T-helper 1 cell (primary cell): ENCODE measurements at places on chromosomes 16 and 17.

DNA sequence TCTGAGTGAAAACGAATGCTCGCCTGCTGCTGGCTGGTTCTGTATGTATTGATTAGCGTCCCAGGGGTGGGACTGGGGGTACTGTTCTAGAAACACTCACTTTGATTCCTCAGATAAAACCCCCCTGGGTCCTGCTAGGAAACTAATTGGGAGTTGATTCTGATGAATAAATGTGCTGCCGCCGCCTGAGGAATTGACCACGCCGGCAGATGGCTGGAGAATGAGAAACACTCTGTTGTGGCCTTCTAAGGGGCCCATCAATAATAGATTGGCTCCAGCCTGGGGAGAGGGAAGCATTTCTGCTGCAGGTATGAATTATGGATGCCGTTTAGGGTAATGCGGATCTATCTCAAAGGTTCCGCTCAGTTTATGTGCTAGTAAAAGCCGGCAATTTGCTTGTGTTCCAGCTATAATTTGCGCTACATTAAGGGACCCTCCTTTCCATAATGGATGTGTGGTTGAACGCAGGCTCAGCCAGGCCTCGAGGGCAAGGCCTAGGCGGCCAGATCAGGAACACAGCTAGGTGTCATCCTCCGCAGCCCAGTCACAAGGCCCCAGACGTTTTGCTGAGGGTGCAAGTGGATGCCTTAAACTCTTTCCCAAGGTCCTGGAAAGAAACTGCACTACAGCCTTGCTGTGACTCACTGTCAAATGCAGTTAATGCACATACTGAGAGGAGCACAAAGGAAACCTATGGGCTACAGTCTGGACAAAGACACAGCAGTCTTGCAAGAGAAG is 132.2 kb upstream of the HS3ST2 start:
- DNase-seq: no peak

DNA sequence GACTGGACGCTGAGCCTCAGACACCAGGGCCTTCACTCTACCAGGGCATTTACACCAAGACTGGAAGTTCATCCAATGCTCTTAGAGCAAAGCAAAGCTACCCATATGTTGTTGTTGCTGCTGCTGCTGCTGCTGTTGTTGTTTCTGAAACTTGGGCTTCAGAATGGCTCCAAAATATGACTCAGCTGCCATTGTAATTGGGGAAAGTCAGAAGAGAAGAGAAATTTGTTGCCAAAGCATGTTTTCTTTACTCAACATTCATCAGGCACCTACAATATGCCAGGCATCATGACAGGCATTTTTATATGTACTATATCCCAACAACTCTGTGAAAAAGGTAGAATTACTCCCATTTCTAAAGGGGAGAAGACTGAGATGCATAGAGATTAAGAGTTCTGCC is 11.9 kb downstream of the KRT32 start:
- no peak for DNase-seq

- DNase-seq: no peak
Observed at GRCh38 chr16:50464325-50465290, 83.6 kb upstream of the NKD1 start.

DNA sequence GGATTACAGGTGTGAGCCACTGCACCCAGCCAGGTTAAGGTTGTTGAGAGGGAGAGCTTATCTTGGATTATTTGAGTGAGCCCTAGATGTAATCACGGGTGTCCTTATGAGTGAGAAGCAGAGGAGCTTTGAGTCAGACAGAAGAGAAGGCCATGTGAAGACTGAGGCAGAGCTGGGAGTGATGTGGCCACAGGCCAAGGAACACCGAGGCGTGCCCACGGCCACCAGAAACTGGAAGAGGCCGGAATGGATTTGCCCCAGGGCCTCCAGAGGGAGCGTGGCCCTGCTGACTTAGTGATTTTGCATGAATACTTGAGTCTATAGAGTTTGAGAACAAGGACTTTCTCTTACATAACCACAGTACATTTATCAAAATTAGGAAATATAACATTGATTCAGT is 137.7 kb downstream of the RPTOR start:
- no peak for DNase-seq

DNA sequence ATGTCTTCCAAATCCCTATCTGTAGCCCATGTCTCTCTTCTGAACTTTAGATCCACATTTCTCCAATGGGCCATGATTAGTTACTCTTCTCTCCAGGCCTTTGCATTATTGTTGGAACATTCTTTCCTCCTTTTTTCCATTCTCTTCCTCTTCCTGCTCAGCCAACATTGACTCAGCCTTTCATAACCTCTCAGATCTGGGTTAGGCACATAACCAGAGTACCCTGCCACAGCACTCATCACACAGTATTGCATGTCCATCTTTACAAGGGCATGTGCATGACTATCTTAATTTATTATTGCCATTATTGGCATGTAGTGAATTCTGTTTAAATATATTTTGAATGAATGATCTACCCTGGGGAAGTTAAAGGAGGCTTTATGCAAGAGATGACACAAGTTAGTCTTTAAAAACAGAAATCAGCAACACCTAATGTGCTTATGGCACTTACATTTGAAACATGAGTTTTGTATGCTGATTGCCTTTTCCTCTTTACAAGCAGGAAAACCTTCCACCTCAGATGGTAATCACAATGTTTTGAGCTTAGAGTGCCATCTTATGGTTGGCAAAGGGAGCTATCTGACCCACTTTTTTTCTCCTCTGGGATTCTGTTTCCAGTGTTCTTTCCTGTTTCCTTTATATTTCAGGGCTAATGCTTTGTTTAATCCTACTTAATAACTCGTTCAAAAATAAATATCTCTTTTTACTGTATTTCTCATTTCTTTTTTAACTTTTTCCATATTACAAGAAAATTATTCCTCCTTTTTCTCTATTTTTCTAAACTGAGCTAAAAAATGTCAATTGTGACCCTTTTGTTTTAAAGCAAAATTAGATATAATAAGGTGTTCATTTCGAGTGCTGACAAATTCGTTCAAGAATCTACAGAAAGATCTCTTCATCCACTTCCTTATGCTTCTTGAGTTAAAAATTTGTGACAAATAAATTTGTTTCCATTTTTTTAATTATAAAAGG is 151.0 kb upstream of the RBL2 start:
- DNase-seq: no peak

GRCh38 chr16:13178318-13178717 is 276.9 kb downstream of the SHISA9 start:
- no peak for DNase-seq

- DNase-seq: no peak
Observed at GRCh38 chr17:81869221-81870130, 1.7 kb downstream of the ARHGDIA start.

DNA sequence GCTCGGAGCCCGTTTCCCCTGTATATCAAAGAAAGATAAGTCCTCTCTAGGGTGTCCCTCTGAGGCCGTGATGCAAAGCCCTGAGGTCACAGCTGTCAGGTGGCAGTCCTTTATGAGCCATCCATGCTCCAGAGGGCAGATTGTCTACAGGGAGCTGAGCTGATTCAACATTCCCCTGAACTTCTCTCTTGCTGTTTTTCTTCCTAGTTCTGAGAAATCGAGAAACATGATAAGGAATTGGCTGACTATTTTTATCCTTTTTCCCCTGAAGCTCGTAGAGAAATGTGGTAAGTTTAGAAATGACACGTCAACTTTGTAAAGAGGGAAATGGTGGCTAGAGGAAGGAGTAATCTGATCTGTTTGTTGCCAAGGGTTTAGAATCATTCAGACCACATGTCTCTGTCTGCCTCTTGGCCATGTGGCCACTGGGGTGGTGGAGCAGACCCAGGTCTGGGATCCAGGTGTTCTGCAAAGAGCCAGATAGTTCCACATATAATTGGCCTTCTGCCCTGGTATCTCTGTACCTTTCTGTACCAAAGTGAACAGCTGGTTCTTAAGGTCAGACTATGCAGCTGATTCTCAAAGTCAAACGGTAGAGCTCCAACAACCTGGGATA is 3.5 kb downstream of the CTNS start:
- DNase-seq: no peak

GRCh38 chr16:629185-629832 is 1.5 kb upstream of the WFIKKN1 start:
- no peak for DNase-seq

DNA sequence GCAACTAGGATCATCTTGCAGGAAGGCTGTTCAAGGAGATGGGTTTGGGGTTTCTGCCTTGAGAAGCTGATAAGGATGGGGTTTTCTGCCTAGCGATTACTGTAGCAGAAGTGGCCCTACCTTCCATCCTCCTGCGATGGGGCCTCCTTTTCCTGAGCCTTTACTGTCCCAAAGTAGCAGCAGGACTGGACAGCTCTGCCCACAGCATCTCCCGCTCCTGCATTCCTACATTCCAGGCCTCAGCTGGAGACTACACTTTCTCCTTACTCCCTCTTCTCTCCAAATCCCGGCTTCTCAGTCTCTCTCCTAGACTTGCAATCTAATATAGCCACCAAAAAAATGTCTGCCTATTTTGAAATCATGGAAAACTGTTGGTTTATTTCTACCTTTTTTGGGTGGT is 355.4 kb downstream of the CA10 start:
- DNase-seq: no peak

GRCh38 chr16:19113577-19114358 is at the start of gene ITPRIPL2:
TSS of gene ITPRIPL2 (plus strand) at chr16:19113964. CDS start at chr16:19114462, 498 bp downstream.
- no peak for DNase-seq

- DNase-seq: no peak
Observed at GRCh38 chr16:51624080-51624775, 473.2 kb upstream of the SALL1 start.

GRCh38 chr16:56050916-56051315 is 140.4 kb upstream of the GNAO1 start:
- DNase-seq: no peak

GRCh38 chr16:56475201-56475600 is 23.8 kb downstream of the OGFOD1 start:
- DNase-seq: no peak

DNA sequence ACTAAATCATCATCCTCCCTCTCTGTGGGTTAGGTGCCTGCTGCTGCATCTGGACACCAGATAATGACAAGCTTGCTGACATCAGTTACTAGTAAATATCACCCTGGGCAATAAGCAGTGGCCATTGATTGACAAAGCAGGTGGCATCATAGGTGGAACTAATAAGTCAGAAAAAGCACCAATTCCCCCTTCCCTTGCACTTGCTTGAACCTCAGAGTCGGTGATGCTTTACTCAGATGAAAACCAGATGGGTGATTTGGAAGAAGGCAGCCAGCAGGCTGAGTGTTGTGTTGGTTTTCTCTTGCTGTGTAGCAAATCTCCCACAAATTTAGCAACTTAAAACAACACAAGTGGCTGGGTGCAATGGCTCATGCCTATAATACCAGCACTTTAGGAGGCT is 146.9 kb upstream of the NOL11 start:
- no peak for DNase-seq
